ENCODE measurements at places on chromosomes 6 and 20.

GRCh38 chr20:13571662-13572061 is 67.1 kb downstream of the TASP1 start:
- no peak for DNase-seq

DNA sequence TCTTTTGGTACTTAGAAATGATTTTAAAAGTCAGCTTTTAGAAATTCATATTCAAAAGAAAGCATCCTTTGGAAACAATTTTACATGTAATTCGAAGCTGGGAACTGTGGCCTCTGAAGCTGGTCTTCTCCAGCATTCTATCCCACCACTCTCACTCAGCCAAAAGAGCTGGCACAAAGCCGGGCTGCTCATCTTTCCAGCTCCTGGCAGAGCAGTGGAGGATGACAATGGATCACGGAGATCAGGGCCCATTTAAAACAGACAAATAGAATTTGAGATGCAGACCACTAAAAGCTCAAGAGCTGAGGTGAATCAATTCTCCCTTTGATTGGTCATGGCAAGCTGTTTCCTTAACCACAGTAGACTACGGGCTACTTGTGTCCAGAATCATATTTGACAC is 60.6 kb downstream of the OTOR start:
- no peak for DNase-seq

DNA sequence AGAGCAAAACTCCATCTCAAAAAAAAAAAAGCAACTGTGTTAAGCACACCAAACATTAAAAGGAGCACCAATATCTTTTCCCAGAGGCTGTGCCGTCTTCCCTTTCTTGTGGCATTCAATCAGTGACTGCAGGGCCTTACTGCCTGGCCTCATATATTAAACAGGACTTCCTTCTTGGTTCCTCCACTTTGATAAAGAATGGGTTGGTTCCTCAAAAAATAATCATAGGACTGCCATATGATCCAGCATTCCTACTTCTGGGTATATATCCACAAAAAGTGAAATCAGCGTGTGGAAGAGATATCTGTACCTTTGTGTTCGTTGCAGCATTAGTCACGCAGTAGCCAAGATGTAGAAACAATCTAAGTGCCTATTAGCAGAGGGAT is 40.3 kb upstream of the GFOD1 start:
- no peak for DNase-seq

DNA sequence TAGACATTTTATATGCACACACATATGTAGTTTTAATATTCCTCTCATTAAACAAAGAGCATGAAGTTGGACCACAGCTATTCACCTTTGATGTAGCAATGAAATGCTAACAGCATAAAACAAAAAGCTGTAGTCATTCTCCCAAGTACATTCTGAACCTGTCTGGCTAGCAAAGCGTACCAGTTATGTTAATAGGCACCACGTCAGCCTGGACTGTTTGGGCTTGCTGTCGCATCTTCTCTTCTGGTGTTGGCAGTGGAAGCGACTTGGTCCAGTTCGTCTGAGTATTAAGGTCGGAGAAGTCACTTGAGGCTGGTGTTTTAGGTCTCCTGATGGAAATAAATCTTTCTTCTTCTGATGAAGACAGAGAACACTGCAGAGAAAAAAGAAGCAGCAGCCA is 42.8 kb downstream of the HEBP2 start:
- DNase-seq: no peak

GRCh38 chr6:170424604-170425126 is 118.1 kb downstream of the FAM120B start:
- DNase-seq: no peak

DNA sequence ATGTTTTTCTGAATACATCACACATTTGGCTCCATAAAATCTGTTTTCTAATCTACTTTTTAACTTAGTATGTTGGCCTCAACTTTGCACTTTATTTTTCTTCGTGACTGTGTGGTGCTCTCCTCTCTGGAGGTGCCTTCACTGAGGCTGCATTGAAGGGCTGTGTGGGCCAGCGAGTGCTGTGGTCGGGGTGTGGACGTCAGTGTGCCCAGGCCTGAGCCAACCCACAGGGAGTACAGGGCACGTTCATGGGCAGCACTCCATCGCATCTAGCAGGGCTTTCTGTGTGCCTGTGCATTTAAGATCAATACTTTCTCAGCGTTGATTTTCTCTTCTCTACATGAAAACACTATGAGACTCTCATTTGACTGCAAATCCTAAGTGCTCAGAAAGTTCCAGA is 37.8 kb downstream of the DACT2 start:
- DNase-seq: no peak

GRCh38 chr6:117352466-117353081 is 73.2 kb downstream of the ROS1 start:
- DNase-seq: no peak

GRCh38 chr6:168372889-168373288 is 53.3 kb upstream of the DACT2 start:
- no peak for DNase-seq

DNA sequence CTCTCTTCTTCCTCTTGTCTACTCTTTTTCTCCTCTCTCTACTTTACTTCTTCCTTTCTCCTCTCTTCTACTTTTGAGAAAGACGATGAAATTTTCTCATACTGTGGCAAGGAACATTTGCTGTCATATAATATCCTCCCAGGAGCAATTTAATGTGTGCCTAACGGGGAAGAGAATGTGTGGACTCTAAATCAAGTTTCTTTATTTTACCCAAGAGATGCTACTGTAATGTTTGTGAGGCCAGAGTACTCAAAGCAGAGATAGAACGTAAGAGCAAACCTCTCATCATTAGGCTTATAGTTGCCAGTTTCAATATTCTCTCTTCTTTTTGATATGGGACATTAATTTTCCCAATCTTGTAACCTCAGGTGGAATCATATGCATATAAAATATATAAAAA is 801.4 kb downstream of the BCKDHB start:
- DNase-seq: no peak

DNA sequence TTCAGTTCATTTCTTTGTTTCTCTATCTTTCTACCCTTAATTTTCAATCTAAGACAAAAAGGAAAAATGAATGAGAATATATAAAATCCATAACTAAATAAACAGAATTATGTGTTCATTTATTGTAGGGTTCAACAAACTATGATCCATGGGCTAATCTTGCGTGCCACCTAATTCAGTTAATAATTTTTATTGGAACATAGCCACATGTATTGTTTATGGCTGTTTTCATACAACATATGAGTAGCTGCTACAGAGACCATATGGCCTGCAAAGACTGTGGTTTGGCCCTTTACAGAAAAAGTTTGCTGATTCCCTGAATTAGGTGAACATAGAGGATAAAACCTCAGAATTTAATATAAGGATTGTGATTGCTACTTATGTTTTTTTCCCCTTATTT is 21.8 kb downstream of the SENP6 start:
- DNase-seq: no peak

DNA sequence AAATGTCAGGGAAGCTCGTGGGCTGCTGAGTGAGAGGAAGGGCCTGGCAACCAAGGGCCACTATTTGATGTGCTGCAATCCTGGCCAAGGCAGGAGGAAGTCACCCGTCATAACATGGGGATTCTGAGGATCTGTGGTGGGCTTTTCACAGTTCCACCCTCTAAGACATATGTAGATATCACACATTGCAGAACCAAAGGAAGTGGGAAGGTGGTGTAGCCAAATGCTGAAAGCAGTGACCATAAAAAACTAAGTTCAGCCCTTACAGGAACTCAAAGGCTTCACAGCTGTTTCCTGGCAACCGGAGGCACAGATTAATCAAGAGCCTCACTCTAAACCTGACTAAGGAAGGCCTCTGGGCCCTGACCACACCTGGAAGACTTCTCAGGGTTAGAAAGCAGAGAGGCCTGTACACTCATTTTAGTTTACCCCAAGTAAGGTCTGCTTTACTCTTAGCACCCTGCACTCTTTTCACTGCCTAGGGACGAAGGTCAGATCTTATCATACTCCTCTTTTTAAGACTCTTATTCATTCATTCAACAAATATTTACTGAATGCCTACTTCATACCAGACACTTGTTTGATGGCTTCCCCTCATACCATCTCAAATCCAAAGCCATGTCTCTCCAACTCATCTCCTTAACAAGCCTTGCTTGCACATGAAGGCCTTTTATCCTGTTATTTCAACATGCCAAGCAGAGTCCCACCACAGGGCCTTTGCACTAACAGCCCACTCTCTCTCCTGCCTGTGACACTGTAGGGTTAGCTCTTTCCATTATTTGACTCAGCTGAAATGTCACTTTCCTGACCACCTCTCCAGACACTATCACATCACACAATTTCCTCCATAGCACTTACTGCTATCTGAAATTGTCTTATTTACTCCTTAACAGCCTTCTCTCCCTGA is 2.6 kb downstream of the UBE2V1 start:
- DNase-seq: no peak

- no peak for DNase-seq
Observed at GRCh38 chr6:151437401-151437800, 14.5 kb downstream of the RMND1 start.

DNA sequence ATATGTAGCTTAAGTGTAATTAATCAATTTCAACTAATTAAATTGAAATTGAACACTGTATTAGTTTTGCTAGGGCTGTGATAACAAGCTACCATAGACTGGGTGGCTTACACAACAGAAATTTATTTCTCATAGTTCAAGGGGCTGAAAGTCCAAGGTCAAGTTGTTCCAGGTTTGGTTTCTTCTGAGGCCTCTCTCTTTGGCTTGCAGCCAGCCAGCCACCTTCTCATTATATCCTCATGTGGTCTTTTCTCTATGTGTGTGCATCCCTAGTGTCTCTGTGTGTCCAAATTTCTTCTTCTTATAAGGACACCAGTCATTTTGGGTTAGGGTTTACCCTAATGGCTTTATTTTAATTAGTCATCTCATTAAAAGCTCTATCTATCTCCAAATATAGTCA is 611.7 kb downstream of the UTRN start:
- no peak for DNase-seq

DNA sequence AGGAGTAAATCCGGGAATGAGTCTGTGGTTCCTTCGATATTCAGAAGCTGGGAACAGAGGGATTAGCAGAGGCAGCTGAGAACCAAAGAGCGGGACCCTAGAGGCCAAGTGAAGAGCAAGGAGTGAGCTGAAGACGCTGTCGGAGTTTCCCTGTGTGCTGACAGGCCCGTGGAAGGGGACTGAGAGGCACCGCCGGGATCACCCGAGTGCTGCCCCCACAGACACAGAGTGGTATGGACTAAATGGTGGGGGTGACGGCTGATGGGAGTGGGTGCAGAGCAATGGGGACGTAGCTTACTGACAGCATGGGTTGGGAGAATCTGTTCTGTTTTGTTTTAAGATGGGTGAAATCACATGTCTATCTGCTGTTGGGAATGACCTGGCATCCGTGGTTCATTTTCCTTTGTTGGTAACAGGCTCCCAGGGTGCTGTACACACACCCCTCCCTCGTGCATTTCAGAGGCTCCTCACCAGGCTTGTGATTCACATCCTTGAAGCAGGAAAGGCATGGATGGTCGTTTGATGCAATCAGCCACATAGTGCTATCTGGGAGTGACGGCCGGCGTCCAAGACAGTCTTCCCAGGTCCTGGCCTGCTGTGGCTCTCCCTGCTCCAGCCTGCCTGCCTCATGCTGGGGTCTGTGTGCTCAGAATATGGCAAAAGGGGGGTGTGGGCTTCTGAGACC is 97.4 kb downstream of the THBS2 start:
- no peak for DNase-seq

GRCh38 chr6:168315596-168315995 is 4.0 kb downstream of the DACT2 start:
- no peak for DNase-seq

DNA sequence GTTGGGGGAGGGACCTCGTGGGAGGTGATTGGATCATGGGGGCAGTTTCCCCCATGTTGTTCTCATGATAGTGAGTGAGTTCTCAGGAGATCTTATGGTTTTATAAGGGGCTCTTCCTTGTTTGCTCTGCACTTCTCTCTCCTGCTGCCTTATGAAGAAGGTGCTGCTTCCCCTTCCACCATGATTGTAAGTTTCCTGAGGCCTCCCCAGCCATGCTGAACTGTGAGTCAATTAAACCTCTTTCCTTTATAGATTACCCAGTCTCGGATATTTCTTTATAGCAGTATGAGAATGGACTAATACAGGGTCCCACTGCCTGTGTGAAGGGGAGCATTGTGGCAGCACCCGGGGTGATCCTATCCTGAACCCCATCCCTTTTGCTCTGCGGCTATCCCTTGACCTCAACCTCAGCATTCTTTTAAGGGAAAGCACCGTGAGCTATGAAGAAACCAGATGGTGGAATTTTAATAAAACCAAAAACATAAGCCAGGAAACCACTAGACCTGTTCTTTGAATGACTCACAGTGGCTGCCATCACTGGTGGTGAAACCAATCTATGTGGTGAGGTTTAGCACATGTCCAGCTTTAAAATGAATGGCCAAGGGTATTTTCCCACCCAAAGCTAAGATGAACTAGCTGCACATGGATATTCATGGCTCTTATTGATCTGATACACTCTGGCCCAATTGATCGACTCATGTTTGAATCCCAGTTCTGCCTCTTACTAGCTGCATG is 62.2 kb downstream of the ZDHHC14 start:
- DNase-seq: no peak

DNA sequence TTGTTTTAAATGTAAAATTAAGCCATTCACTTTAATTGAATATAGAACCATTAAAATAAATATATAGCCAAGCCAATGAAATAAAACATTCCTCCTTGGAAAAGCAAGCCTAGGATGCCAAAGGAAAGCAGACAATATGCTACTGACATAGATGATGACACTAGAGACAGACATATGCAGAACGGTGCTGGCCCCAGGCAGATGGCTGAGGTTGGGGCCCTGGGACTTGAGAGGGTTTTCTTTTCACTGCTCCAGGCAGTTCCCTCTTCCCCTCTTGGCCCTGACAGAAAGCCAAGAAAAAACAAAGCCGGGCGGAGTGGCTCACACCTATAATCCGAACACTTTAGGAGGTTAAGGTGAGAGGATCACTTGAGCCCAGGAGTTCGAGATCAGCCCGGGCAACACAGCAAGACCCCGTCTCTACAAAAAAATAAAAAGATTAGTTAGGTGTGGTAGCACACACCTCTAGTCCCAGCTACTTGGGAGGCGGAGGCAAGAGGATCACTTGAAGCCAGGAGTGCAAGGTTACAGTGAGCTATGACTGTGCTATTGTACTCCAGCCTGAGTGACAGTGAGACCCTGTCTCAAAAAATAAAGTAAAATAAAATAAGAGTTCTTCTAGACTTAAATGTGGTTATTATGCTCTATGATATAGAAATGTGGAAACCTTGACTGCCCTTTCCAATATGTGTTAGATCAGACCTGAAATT is 31.2 kb downstream of the FASTKD5 start:
- no peak for DNase-seq

GRCh38 chr6:98947411-98948292 is at the start of gene FBXL4:
Gene FBXL4, minus strand, starts transcription at chr6:98947946. Its CDS starts 20,958 bp downstream, at chr6:98926988.
- DNase-seq: no peak

- DNase-seq: no peak
Observed at GRCh38 chr6:9086331-9086730, 651.0 kb upstream of the SLC35B3 start.

DNA sequence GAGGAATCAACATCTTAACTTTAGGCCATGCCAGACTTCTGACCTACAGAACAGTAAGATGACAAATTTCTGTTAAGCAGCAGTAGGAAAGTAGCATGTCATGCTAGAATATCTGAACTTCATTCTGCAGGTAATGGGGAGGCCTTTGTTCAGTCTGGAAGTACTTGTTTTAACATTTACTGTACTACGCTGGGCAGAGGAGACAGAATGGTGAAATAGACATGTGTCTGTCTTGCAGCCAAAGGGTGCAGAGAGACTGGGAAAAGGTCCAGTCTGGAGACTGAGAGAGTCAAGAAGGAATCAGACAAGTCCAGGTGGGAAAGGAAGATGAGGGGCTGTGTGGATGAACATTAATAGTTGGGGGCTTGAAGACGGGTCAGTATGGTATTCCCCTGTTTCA is 17.5 kb upstream of the ZBTB2 start:
- no peak for DNase-seq

- DNase-seq: no peak
Observed at GRCh38 chr6:72788188-72788587, 166.3 kb downstream of the KCNQ5 start.
